ENCODE measurements at places on chromosomes 7 and 10.

DNA sequence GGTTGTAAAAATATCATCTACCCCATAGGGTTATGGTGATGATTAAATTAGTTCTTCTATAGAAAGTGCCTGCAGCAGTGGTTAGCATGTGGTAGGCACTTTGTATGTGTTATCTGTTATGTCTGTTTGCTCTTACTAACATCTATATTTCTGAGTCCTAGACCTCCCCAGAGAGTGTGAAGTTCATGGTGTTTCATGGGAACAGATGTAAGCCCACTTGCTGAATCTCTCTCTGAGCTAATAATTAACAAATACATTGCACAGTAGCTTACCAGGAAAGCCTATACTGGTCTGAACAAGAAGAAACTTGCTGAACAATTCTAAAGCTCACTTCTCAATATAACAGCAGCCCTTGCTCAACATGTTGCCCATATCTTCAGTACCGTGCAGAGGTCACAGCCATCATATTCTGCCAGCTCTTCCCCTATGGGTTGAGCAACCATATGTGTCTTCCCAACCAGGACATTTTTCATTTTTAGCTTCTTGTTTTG is 100.1 kb downstream of the NPSR1 start:
- no peak for DNase-seq

DNA sequence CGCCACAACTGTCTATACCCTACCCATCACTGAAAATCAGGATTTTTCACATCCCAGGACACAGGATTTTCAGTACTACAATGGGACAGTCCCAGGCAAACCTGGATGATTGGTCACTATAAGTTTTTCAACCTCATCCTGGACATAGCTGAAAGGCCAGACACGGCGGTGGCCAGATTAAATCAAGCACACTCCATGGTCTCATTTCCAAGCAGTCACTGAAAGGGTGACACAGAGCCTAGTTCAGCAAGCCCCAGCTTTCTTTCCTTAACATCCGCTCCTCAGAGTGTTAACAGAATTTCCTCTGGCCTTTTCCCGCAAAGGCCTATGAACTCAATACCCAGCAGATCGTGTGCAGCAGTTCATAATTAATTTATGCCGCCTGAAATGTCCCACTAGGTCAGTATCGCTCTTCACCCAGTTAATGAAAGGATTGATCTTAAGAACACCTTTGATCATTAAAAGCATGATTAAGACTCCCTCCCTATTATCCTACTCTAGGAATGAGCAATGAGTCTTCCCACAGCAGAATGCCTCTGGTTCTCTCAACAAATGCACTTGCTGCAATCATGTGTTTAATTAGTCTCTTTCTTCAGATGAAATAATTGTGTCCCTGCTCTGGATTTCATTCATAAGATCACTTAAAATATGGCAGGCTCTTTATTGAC is 104.0 kb upstream of the NANOS1 start:
- no peak for DNase-seq

DNA sequence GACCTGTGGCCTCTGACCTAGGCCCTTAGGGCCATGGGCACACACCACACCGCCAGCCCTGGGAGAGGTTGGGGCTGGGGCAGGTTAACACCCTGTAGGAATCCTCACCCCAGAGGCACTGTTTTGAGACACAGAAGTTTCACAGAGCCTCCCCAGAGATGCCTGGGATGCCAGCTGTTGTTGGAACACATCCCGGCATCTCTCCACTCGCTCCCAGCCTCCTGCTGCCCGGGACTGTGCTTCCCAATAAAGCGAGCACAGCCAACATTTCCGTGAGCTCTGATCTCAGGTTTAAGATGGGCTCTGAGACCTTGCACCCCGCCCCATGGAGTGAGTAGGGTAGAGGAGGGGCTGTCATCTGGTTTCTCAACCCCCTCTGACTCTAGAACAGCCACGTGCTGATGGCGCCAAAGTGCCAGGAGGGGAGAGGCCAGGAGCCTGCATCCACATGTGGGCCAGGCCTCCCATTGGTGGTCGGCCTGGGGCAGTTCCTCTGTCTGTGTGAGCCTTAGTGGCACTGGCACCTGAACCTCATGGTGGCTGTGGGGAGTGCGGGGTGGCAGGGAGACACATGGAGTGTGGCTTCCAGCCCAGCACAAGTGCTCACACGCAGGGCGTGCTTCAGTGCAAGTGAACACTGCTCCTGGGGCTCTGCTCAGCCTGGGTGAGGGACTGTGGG is 54.7 kb downstream of the RASGEF1A start:
- DNase-seq = no peak

DNA sequence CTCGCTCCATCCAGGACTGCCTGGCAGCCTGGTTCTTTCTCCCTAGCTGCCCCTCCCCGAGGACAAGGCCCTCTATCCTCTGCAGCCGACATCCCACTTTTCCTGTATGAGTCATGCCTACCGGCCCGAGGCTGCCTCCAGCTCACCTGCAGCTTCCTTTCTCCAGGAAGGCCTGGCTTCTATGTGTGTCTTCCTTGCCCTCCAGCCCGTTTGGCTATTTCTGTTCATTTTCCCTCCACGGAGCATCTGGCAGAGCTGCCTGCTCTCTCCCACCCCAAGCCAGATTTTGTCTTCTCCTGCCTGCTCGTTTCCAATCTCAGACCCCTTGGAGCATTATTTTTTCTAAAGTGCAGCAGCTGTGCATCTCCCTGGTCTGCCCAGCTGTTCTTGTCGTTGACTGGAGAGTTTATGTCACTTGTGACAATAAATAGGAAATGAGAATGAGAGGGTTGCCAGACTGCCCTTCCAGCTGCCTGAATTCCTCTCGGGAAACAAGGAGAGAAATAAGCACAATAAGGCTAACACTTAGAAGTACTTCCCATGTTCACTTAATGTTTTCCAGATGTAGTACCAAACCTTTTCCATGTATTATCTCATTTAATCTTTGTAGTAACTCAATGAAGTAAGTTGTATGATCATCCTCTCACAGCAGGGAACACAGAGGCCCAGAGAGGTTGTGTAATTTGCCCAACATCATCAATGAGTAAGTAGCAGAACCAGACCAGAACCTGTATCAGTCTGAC is 19.7 kb downstream of the UBTD1 start:
- DNase-seq = no peak

- no peak for DNase-seq
These were observed 171.2 kb downstream of the PTPRN2 start for GRCh38 chr7:158416283-158416933.

GRCh38 chr7:135175931-135176330 is 5.4 kb upstream of the CYREN start:
- no peak for DNase-seq

GRCh38 chr7:153682628-153683027 is 369.6 kb upstream of the DPP6 start:
- DNase-seq = no peak

GRCh38 chr10:128642502-128642901 is 516.3 kb upstream of the MKI67 start:
- no peak for DNase-seq

DNA sequence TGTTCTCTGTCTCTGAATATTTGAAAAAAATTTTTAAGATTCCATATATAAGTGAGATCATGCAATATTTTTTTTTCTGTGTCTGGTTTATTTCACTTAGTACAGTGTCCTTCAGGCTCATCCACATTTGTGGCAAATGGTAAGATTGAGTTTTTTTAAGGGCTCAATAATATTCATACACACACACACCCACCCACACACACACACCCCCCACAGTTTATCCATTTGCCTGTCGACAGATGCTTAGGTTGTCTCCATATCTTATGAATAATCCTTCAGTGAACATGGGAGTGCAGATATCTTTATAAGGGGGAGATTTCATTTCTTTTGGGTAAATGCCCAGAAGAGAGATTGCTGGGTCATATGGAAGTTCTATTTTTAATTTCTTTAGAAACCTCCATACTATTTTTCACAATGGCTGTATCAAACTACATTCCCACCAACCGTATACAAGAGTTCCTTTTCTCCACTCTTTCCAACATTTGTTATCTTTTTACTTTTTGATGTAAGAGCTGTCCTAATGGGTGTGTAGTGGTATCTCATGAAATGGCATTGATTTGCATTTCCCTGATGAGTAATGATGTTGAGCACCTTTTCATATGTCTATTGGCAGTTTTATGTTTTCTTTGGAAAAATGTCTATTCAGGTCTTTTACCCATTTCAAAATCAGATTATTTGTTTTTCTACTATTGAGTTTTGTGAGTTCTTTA is 35.0 kb downstream of the AUTS2 start:
- no peak for DNase-seq

GRCh38 chr10:128727114-128727513 is 600.9 kb upstream of the MKI67 start:
- no peak for DNase-seq

DNA sequence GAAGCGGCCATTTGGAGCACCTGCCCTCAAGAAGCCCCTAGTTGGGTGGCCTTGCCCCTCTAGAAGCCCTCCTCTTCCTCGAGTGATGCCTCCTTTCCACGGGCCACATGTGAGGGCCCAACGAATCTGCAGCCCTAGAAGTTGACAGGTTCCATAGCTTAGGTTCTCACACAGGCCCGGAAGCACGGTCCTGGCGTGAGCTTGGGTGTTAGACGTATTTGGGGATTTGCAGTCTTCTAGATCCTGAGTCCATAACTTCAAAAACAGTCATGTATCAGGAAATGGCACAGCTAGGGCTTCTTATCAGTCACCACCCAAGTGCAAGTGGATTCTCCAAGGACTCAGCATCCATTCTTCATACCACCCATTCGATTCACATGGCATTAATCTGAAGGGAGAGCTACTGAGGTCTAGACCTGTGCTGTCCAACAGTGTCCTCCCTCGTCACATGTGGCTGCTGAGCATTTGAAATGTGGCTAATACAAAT is 477 bp upstream of the FBXW4 start:
- DNase-seq = no peak

GRCh38 chr7:116162254-116162653 is 48.1 kb upstream of the TES start:
- DNase-seq = no peak

DNA sequence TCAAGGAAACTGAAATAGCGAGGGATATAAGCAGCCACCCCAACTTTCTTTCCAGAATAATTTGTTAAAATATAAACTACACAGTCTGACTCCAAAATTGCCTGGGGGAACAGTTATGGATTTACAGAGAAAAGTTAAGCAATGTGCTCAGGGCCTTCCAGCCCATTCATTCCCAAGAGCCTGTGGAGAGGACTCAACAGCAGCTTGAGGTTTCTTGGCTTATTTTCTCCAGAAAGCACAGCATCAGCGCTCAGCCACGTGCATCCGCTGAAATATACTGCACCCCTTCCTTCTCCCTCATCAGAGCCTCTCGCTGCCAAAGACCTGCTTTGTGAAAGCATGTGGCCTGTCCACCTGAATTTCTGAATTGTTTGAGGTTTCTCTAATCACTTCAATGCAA is 375.2 kb upstream of the VWC2 start:
- no peak for DNase-seq

GRCh38 chr10:95867866-95868265 is 39.9 kb upstream of the CC2D2B start:
- no peak for DNase-seq

DNA sequence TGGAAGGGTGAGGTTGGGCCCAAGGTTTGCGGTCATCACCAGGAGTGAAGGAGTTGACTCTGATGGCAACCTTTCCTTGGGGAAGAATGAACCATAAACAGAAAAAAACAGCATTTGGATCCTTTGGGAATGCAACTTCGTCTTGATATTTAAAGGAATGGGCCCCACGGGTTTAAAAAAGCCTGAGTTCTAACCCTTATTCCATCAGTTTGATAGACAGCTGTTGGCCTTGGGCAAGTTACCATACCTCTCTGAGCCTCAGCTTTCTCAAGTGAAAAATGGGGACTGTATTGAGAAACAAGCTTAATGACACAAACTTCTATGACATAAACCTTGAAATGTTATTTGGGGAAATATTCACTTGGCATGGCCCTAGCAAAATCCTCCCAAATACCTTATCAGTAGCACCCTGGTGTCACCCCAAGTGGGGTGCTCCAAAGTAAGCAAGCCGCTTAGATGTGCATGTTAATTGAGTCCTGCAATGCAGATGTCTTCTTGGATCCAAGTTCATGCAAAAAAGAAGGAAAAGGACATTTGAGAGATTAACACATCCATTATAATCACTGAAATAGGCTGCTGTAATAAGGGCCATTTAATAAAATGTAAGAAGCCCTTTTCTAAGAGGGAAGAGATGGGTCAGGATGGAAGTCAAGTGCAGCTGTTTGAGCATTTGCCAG is 13.8 kb downstream of the MXI1 start:
- no peak for DNase-seq

GRCh38 chr10:47071891-47072290 is 160.7 kb downstream of the PTPN20 start:
- no peak for DNase-seq

DNA sequence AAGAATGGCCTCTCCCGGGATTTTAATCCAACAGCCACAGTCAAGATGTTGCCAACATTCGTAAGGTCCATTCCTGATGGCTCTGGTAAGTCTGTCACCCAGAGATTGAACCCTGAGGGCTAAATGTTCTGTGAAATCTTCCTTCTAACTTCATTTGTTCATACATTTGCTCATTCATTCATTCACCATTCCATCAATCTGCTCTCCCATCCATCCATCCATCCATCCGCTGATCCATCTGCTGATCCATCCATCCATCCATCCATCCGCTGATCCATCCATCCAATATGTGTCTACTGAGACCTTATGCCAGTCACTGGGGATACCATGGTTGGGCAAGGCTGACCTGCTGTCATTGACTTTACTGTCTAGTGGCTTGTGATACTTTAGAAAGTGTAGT is 65.6 kb downstream of the HK1 start:
- no peak for DNase-seq

GRCh38 chr10:113897693-113898618 is 43.5 kb downstream of the NHLRC2 start:
- DNase-seq = no peak

GRCh38 chr10:90424730-90425129 is 433.1 kb downstream of the HTR7 start:
- no peak for DNase-seq

GRCh38 chr7:155794196-155794595 is 18.1 kb downstream of the SHH start:
- DNase-seq = no peak

GRCh38 chr7:87993269-87993668 is 59.2 kb downstream of the ADAM22 start:
- DNase-seq = no peak

DNA sequence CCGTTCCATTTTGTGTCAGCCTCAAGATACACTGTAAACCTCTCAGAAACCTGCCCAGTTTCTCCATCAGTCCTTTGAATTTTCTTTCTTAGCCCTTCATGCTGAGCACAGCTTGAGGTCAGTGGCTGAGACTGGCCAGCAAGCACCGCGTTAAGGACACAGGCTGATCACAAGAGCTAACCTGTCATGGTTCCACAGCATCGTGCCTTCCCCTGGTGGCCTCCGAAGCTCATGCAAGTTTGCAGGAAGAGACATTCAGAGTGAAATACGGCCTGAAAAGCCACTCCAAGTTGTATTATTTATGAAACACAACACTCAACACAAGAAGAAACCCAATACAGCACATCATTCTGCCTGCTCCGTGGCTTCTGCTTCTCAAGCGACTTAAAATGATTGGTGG is 57.0 kb upstream of the PFKP start:
- no peak for DNase-seq

- no peak for DNase-seq
These were observed 83.4 kb upstream of the FAM3C start for GRCh38 chr7:121479466-121479865.

GRCh38 chr10:103064956-103065355 is 128.1 kb downstream of the NT5C2 start:
- DNase-seq = no peak

GRCh38 chr7:103447073-103447960 is 1.3 kb upstream of the SLC26A5 start:
- peak; percentile 6 for DNase-seq

- no peak for DNase-seq
These were observed 69.4 kb upstream of the SHH start for GRCh38 chr7:155881471-155882350.

- no peak for DNase-seq
These were observed 38.6 kb upstream of the CNPY1 start for GRCh38 chr7:155584763-155585531.
